ENCODE measurements at places on chromosomes 2 and 18.

GRCh38 chr2:193141-193671 is 70.6 kb downstream of the SH3YL1 start:
- DNase-seq, result no peak
- H3K36me3 ChIP-seq, result no peaks in the 10 kb centered on the region
- no peaks in the 10 kb centered on the region for H3K4me1 ChIP-seq
- no peaks in the 10 kb centered on the region for H3K27me3 ChIP-seq

DNA sequence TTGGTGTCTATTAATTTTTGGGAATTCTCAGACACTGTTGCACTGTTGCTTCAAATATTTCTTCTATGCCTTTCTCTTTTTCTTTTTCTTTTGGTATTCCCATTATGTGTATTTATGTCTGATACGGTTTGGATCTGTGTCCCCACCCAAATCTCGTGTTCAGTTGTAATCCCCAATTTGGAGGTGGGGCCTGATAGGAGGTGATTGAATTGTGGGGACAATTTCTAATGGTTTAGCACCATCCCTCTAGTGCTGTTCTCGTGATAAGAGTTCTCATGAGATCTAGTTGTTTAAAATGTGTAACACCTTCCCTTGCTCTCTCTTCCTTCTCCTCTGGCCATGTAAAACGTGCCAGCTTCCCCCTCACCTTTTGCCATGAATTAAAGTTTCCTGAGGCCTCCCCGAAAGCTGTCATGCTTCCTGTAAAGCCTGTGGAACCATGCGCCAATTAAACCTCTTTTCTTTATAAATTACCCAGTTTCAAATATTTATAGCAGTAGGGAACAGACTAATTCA is 26.8 kb downstream of the EHBP1 start:
- H3K4me1 ChIP-seq, result peaks cover 6% of the 10 kb centered on the region
- DNase-seq, result no peak
- no peak overlapping the region for H3K27ac ChIP-seq
- H3K4me3 ChIP-seq, result no peak overlapping the region
- no peaks in the 10 kb centered on the region for H3K27me3 ChIP-seq

DNA sequence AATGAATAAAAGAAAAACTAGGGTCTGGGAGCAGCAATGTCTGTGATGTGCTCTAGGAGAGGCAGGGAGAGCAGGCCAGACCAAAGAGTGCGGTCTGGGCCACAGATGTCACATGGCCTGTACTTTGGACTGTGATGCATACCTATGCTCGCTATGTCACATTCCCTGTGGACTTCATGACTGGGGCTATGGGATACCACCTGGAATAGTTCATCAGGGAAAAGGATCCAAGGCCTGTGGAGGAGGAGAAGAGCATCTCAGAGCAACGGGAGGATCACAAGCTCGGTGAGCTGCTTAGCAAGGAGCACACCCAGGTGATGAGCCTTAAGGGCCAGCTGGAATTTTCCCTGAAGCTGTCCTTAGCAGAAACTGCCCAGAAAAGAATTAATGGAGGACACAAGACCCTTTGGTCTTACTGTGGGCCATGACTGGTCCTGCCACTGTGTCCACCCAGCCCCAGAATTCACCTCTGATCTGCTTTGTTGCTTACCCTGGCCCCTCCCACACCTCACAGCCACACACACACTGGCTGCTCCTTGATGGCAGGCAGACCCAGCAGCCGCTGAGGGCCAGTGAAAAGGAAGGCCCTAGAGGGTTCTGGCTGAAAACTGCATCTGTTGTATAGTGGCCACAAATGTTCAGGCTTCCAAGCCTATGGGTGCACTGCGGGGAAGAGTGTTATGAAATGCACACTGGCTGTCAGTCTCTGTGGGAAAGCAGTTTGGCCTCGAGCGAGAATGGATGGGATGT is 25.3 kb upstream of the GCC2 start:
- DNase-seq, result no peak
- no peaks in the 10 kb centered on the region for H3K27me3 ChIP-seq
- H3K4me1 ChIP-seq, result no peaks in the 10 kb centered on the region
- no peaks in the 10 kb centered on the region for H3K36me3 ChIP-seq
- H3K27ac ChIP-seq, result no peak overlapping the region

DNA sequence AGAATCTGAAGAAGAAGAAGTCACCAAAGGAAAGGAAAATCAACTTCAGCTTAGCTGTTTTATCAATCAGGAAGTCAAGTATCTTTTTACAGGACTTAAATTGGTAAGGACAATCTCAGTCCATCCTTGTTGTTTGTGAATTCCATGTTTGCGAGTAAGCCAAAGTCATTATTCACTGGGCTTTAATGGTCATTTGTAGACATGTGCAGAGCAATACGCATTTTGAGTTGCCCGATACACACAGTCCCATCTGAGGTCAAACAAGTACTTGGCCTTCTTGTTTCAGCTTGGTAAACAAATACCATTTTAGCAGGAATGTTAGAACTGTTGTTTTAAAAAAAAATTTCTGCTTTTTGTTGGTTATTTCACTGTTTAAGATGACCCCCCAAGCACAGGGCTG is 40.9 kb downstream of the USP14 start:
- peaks cover 43% of the 10 kb centered on the region for H3K36me3 ChIP-seq
- DNase-seq, result no peak
- no peaks in the 10 kb centered on the region for H3K27me3 ChIP-seq
- H3K4me1 ChIP-seq, result no peaks in the 10 kb centered on the region
- H3K27ac ChIP-seq, result no peak overlapping the region
- H3K4me3 ChIP-seq, result no peak overlapping the region

DNA sequence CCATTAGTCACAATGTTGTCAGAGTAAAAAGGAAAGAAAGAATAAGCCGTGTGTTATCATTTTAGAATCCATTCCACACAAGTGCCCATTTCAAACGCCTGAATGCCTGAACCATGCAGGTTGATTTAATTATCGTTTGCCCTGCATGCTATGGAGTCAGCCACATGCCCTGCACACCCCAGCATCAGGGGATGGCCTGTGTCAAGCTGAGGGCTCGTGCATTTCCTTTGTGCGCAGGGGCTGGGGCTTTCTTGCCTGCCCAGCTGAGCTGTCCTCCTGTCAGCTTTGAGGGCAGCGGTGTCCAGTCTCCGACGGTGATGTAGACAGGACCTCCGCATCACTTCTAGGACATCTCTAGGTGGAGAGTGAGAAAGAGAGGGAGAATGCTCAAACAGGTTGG is 200.4 kb downstream of the TSN start:
- no peaks in the 10 kb centered on the region for H3K36me3 ChIP-seq
- DNase-seq, result no peak
- no peaks in the 10 kb centered on the region for H3K27me3 ChIP-seq
- no peak overlapping the region for H3K27ac ChIP-seq
- H3K4me1 ChIP-seq, result no peaks in the 10 kb centered on the region
- H3K4me3 ChIP-seq, result no peak overlapping the region

- H3K4me1 ChIP-seq, result peaks cover 7% of the 10 kb centered on the region
- no peak overlapping the region for H3K4me3 ChIP-seq
- no peak for DNase-seq
- H3K36me3 ChIP-seq, result peaks cover 5% of the 10 kb centered on the region
Measured at GRCh38 chr18:12838178-12838634, 45.8 kb downstream of the PTPN2 start.

GRCh38 chr2:181594322-181594721 is 62.6 kb downstream of the CERKL start:
- no peak for DNase-seq
- H3K4me1 ChIP-seq, result no peaks in the 10 kb centered on the region
- no peaks in the 10 kb centered on the region for H3K36me3 ChIP-seq
- no peak overlapping the region for H3K27ac ChIP-seq
- no peaks in the 10 kb centered on the region for H3K27me3 ChIP-seq

DNA sequence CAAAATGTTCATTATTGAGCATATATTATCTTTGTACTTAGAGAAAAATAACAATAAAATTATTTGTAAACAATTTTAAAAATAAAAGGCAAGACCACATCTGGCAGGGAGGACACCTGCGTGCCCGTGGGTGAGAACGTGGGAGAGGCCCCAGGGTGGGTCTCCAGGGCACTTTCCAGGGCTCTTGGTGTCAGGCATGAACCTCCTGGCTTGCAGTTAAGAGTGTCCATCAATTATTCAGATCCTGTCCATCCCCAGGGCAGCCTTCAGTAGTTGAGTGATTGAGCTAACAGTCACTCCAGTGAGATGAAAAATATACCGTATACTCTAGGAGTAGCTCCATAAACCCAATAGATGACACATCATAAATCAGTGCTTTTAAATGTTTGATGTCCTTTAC is 49.7 kb downstream of the TPO start:
- no peaks in the 10 kb centered on the region for H3K4me1 ChIP-seq
- no peak overlapping the region for H3K27ac ChIP-seq
- H3K27me3 ChIP-seq, result no peaks in the 10 kb centered on the region
- H3K4me3 ChIP-seq, result no peak overlapping the region
- no peak for DNase-seq
- no peaks in the 10 kb centered on the region for H3K36me3 ChIP-seq
